ENCODE measurements at places on chromosomes 5 and 9. TPM values are rescaled to one million over a fixed set of nuclear protein-coding genes. Genes with fewer than 3 reads are reported as not detected.

FGD3 gene
- 2.7 TPM for total RNA-seq

DNA sequence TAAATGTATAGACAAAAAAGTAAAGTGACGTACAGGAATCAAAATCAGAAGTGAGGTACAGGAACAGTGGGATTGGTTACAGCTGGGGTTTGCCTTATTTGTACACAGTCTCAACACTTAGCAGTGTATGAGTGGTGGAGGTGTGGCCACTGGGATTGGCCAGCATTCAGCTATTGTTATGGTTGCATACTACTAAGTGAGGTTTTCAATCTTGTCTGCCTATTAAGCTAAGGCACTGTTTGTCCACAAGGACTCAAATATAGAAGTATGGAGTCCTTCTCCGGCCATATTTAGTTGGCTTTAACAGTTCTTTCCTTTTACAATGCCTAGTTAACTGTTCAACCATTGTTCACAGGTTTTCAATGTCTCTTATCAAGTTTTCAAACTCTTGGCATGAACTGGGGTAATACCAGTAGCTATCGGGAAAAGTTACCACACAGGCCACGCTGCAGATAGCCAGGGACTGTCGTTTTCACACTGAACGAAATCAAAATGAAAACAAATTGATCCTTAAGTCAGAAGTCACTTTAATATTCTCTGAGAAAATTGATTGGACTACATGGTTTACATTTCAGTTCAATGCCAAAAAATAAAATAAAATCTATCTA, 176.0 kb upstream of the FREM1 start:
- no peak for DNase-seq

DNA sequence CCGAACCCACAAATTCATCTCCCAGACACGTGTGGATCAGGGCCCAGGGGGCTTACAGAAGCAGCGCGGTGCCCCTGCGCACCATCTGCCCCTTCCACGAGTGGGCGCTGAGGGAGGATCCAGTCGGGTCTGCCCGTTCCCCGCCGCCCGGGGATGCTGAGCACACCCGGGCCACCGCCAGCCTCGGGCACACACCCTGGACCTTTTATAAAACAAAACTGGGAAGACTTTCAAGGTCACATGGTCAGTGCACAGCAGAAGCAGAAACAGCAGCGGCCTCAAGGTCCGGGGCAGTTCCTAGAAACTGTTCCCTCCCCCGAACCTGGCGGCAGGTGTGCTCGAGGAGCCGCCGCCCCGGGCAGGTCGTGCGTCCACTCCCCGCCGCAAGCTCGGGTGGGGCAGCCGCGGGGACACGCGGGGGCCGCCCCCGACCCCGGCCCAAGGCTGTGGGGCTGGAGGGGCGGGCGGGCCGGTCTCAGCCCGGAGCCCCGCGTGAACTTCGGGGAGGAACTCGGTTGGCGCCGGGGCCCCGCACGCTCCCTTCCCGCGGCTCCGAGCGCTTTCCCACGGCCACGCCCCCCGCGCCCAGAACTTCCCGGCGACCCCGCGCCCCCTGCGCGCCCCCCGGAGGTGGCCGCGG, 633 bp upstream of the PPP1R26 start:
- DNase-seq = no peak

DNA sequence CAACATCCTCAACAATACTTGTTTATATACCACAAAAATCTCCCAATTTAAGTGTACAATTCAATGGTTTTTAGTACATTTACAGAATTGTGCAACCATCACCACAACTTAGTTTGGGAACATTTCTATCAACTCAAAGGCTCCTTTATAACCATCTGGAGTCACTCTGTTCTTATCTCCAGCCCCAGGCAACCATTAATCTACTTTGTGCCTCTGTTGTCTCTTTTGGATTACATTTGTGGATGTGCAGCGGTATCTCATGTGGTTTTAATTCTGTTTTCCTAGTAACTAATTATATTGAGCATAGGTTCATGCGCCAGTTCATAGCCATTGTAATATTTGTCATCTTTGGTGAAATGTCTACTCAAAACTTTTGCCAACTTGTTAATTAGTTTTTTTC, 14.4 kb downstream of the ADAMTS19 start:
- DNase-seq = no peak

DPYSL3 gene
- total RNA-seq = 20.5 TPM

GRCh38 chr9:111866976-111867375, 29.6 kb upstream of the UGCG start:
- no peak for DNase-seq

GRCh38 chr5:11273180-11273903, 512.3 kb upstream of the DAP start:
- DNase-seq = no peak

DNA sequence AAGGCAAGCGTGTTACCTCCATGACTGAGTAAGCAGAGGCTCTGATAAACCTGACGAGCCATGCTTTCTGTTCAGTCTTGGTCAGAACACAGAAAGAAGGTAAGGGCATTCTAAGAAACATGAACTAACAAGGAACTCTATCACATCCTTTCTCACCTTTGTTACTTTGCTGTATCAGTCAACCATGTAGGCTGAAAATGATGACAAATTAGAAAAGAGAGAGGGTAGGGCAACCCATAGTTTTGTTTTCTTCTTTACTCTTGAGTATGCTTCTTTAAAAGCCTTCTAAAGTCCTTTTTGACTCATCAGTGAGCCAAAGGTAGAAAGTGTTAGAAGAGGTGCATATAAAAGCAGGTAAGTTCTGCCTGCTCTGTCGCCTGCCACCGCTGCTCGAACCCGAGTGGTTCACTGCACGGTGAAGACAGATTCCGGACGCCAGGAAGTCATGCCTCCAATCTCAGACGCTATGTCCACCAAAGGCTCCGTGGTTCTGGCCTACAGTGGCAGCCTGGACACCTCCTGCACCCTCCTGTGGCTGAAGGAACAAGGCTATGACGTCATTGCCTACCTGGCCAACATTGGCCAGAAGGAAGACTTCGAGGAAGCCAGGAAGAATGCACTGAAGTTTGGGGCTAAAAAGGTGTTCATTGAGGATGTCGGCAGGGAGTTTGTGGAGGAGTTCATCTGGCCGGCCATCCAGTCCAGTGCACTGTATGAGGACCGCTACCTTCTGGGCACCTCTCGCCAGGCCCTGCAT, 298.4 kb downstream of the NDUFS4 start:
- no peak for DNase-seq

DNA sequence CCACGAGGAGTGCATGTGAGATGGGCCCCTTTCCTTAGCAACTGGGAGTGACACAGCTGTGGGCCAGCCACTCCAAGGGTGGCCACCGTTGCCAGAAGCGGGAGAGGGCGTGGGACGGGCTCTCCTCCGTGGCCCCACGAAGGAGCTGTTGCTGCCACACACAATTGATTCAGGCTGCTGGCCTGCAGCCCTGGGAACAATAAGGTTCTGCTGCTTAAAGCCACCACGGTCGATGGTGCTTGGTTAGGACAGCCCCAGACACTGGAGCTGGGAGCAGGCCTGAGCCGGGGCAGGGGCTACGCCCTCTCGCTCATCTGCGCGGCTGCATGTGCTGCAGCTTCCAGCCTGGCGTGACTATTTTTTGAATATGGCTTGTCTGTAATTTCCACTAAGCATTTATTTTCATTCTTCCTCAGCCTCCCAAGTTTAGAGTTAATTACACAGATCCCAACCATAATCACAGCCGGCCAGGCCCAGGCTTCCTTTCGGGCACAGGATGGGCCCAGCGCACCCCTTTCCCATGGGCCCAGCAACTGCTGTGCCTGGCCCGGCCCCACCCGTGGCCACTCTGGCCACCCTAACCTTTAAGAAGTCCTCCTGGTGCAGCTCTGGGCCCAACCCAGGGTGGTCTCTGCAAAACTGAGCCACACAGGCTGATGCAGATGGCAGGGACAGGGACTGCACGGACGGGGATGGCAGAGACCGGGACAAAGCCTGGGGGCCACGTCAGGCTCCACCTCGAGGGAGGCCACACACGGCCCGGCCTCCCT, 49.7 kb downstream of the VAV2 start:
- DNase-seq = peak; percentile 26

DNA sequence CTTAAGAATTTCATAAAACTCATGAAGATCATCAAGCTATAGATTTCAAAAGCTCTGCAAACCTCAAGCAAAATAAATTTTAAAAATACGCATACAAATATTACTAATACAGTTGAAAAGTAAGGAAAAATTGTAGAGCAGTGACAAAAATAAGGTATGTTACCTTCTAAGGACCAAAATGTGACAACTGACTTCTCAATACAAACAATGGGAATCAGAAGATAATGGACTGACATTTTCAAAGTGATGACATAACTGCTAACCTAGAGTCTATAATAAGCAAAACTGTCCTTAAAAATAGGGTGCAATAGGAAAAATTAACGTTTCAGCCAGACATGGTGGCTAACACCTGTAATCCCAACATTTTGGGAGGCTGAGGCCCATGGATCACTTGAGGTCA, 27.1 kb downstream of the RMI1 start:
- no peak for DNase-seq

CER1 gene
- not detected for total RNA-seq

IFNB1 gene
- total RNA-seq = not detected

GRCh38 chr9:34211395-34211794, 32.6 kb downstream of the UBAP1 start:
- no peak for DNase-seq

DNA sequence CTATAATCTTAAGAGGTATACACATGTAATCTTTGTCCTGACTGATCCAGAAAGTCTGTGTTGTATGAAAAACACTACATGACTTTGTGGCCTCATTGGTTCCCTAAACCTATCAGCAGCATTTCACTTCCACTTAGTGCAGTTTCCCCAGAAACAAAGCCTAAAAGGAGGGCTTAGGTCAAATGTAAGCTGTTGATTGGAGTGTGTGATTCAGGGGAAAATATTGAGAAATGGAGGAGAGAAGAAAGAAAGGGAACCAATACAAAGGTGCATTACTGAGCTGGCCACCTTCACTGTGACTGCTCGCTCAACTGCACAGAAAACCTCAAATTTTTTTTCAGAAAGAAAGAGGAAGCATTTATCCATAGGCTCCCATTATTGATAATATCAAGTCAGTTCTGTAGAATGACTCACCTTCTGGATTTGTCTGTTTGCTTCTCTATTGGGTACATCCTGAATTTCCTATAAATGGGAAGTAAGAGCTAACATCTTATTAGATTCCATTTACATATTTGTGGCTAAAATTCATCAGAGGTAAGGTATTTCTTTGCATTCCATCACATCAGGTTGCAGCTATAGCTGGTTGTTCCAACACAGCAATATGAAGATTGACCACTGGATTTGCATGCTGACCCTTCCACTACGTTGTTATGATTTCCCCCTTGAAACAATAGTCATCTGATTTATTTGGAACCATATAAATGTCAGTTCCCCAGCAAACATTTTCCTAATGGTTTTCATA, 10.3 kb upstream of the FST start:
- DNase-seq = no peak

- no peak for DNase-seq
Observed at GRCh38 chr5:159459951-159460538, 129.8 kb upstream of the IL12B start.

DNA sequence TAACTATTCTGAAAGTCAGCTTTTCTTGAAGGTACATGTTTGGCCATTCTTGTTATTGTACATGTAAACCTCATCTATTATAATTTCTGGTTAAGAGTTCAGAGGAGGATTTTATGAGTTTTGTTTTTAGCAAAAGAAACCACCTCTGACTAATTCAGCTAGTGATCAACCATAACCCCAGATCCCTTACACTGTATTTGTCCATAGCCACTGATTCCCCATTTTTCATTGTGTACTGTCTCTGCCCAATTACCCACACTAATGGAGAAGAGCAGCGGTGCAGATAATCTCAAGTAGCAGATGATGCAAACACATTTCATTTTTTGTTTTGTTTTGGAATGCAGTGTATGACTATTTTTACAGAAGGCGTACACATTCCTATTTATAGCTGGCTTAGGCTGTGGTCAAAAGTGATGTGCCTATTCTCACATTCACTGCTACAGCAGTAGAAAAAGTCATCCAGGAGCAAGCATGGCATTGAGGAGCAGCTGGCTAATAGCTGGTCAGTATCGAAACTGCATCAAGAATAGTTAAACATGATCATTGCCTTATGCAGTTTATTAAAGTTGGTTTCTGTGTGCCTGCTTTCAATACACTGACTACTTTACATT, 988.3 kb downstream of the DTWD2 start:
- DNase-seq = no peak

GRCh38 chr5:91049112-91049511, 334.0 kb downstream of the ARRDC3 start:
- no peak for DNase-seq

GRCh38 chr5:151042453-151043093, 22.2 kb downstream of the GPX3 start:
- DNase-seq = no peak

UQCRQ gene
- 1,987 TPM for total RNA-seq

PCDH12 gene
- total RNA-seq = 9.2 TPM

LHX6 gene
- 3.4 TPM for total RNA-seq

MUSK gene
- 2.1 TPM for total RNA-seq

KIF4B gene
- total RNA-seq = not detected

GRCh38 chr9:110183208-110184145, 24.5 kb downstream of the C9orf152 start:
- no peak for DNase-seq

PCDHGB7 gene
- total RNA-seq = 9.8 TPM

HRH2 gene
- total RNA-seq = 41.2 TPM

DNA sequence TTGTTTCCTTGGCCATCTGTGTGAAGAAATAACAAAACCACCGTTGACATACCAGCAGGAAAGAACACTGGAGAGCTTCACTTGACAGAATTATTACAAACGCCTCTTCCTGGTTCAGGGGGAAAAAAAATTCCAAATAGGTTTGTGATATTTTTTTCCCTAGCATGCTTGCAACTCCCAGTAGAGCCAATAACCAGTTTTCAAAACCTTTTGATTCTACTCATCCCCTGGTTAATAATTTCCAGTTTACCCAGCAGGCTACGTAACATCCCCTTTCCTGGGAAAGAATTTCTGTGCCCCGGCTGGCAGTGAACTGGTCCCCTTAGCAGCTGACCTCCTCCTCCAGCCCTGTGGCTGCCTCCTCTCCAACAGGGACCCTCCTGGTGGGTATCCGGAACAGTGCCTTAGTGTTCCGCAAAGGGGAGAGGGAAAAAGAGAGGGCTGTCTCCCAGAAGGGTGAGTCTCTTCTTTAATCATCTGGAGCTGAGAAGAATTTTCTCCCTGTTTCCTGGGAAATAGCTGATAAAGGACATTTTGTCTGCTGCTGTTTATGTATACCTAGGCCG, 72.8 kb upstream of the BOD1 start:
- no peak for DNase-seq

PIGO gene
- 8.2 TPM for total RNA-seq

- DNase-seq = peak; percentile 55
Observed at GRCh38 chr9:34254141-34254913, 74.7 kb downstream of the KIF24 start.

DND1 gene
- 0.40 TPM for total RNA-seq

PDGFRB gene
- 47.0 TPM for total RNA-seq

- DNase-seq = no peak
Observed at GRCh38 chr9:106829666-106830408, 33.1 kb upstream of the ZNF462 start.

DNA sequence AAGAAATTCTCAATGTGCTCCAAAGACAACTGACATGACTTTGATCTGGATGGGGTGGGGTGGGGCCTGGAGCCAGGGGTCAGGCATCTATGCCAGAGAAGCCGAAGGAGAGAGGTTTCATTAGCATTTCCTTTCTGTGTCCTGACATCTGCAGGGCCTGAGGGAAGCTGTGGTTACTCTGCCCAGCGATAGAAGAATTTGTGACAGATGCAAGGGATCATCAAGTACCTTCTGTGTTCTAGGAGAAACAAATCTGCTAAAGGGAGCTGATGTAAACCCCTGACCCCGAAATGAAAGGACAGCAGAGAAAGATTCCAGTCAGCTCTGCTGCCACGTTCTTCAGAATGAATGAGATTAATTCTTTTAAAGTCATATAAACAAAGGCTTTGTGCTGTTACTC, 335.7 kb downstream of the PRELID2 start:
- DNase-seq = no peak
